ENCODE measurements at places on chromosomes 2 and 18. TPM values are rescaled to one million over a fixed set of nuclear protein-coding genes. Genes with fewer than 3 reads are reported as not detected.

- DNase-seq, result no peak
Measured at GRCh38 chr2:222864296-222864695, 3.5 kb downstream of the ACSL3 start.

DNA sequence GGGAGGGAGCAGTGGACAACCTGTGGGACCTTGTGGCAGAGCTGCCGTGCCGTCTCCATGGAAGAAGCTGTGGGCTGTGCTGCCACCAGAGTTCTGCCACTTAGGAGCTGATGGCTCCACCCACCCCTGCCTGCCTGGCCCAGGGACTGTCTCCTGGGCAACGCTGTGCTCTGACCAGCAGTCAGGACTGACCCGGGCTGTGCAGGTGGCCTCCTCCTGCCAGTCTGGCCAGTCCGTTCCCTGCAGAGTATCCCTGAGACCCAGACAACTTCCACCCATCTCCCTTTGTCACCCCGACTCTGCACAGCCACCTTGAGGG lies 12.8 kb downstream of the ASIC4 start:
- DNase-seq, result peak; percentile 60

DNA sequence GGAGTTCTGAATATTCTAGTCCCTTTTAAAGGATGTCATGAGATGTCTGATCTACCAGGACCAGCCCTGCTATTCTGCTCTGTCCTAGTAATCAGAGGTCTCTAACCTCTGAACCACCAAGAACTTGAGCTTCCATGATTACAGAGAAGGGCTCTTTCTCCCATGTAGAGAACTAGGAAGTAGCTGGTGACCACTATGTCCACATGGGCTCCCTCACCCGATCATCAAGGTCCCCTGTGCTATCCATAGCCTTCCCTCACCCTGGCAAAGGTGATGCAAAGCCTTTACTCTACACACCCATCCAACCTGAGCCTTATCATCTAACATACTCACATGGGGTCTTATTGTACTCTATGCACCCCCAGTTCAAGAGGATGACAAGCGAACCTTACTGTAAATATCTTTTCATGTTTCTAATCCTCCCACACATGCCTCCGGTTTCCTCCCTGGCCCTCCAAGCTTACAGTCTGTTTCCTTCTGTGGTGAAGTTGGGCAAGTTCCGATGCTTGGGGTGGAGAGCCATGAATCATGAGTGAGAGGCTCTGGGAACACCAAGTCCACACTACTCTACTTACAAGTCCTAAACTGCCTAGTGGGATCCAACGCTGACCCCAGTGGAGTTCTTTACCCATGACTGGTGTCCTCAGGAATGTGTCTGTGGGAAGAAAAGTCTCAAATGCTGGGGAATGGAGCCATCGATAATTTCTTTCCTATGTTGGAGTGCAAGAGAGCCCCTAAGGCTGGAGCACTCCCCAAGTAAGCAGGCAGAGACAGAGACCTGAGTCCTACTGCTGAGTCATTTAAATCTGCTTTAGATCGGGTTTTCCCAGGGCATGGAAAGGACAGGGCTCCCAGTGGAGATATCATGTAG lies 73.3 kb upstream of the KLF7 start:
- DNase-seq, result peak; percentile 67

DNA sequence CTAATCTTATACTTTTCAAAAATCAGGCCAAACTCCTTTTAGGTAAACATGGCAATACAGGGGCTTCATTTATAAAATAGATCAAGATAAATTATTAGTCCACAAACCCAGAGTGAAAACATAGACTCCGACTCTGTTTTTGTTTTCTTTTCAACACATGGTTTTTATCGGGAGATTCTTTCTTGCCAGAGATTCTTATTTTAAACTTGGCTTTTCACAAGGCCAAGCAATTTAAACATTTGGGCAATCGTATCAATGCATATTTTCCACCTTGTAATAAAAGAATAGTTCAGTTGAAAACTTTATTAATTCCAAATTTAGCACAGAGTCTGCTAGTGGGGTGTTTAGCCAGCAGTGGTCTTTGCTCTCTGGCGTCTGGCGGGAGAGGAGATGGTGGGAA lies 71.9 kb downstream of the SOX11 start:
- DNase-seq, result no peak

- DNase-seq, result no peak
Measured at GRCh38 chr2:46704593-46704992, 211.0 kb downstream of the MCFD2 start.

DNA sequence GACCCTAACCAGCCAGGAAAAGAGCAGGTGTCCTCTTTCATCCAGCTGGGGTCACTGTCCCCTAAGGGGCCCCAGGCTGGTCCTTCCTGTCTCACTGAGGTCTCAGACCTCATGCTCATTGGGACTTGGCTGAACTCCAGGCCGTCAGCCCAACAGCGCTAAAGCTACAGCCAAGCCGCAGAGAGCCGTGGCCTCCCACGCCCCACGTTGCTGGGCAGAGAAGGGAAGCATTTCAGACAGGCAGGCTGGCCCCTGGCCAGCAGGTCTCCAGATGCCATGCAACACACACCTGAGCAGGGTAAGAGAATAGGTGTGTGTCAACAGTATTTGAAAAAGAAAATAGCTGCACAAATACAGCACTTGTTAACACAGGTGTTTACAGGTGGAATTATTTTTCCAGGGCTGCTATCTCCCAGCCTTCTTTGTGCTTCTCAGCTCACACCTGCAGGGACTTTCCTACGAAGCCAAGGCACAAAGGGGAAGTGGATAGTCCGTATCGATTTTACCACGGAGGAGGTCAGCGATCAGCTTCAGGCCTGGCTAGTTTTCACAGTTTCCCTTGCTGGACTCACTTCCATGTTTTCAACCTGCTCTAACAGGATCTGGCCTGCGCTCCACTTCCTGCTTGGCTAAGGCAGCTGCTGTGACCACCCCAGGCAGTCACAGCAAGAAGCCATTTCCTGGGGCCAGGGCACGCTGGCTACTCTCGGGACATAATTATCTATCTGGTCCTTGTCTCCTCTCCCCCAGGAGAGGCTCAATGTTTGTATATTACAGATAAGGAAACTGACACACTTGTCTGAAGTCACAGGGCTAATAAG lies 156.1 kb upstream of the ID2 start:
- peak; percentile 90 for DNase-seq

GRCh38 chr2:105412584-105412983 lies 13.7 kb upstream of the FHL2 start:
- no peak for DNase-seq

DNA sequence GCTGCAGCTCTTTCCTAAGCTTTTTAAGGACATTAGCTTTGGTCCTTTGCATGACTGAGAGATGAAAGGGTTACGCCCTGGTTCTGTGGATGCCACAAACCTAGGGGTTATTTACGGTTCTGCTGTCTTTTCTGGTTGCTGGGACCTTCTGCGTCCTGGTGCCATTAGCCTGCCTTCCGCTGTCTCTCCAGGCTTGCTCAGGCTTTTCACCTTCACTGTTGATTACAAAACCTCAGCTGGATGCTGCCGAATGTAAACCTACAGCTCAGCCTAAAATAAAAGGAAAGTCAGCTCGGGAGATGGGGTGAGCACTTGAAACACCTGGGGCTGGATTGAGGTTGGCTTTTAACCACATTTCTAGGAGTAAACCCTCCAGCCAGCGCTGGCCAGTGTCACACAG lies 130.9 kb upstream of the ARHGAP28 start:
- no peak for DNase-seq

DNA sequence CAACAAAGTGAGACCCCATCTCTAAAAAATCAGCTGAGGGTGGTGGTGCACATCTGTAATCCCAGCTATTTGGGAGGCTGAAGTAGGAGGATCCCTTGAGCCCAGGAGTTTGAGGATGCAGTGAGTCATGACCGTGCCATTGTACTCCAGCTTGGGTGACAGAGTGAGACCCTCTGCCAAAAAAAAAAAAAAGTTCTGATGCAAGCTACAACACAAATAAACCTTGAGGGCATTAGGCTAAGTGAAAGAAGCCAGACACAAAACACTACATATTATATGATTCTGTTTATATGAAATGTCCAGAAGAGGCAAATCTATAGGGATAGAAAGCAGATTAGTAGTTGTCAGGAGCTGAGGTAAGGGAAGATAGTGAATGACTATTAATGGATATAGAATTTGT lies 13.0 kb downstream of the YWHAQ start:
- DNase-seq, result no peak

DNA sequence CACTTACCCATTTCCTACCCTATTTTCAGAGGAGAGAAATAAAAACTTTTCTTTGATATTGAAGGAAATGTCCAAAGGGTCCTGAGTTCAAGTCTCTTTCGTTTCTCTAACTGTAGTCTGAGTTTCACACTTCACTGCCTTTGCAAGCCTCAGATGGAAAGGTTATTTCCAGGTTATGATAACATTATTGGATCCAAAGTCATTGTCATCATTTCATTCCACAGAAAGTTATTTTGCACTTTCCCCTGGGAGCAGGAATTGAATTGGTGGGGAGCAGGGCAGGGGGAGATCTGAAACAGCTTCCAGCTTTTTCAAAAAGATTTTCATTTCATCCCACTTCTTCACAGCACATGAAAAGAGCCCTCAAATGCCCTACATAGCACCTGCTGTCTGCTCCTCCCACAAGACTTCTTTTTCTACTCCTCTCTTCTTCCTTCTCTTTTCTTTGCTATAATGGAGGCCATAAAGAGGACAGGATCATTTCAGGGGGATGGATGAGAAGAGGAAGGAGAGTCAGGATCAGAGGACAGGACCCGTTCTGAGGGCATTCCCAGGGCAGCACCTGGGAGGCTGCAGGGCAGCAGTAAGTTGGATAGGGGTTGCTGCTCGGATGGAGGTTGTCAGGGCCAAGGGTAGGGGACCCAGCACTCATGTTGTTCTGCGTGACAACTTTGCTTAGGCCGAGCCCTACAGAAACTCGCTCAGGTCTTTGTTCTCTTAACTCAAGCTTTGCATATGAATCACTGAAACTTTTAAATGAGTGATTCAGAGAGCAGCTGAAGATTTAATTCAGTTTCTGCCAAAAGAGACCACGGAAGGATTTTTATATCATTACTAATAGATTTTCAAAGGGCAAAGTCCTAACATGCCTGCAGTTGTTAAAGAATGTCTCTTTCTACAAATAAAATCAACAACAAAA lies 11.4 kb upstream of the GALNT5 start:
- no peak for DNase-seq

GRCh38 chr2:193502363-193503035 lies 1307.8 kb upstream of the TMEFF2 start:
- DNase-seq, result peak; percentile 48

- DNase-seq, result no peak
Measured at GRCh38 chr2:148179724-148180123, 158.8 kb downstream of the MBD5 start.

DNA sequence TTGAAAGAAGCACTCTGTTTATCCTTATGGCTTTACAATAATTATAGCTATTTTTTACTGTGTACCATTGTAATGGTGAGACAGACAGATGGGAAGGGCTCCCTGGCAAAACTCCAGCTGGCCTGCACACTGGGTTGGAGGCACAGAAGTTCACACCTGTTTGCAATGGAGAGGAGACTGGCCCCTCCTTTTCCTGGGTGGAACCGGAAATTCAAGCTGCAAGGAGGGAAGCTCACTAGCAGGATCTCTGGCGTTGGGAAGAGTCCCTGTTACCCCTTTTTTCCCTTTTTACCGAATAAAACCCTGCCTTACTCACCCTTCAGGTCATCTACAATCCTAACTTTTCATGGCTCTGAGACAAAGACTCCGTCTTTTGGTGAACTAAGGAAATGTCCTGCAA lies 100.3 kb upstream of the TFPI start:
- peak; percentile 35 for DNase-seq

DNA sequence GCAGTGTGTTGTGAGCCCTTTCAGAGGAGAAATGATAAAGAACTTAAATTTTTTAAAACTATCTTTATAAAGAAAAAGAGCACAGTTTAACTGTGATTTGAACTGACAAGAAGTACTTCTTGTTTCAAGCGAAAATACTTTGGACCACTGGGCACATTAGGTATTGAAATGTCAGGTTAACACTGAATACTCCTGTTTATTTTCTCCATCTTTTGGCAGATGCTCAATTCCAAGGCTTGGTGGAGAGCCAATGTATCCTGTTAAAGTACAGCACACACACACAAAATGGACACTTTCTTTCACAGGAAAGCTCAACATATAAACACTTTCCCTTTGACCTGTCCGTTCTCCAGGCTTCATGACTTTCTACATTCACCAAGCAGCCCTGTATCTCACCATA lies 32.6 kb upstream of the SP3 start:
- no peak for DNase-seq

GRCh38 chr2:210054696-210055095 lies 52.3 kb downstream of the RPE start:
- no peak for DNase-seq

DNA sequence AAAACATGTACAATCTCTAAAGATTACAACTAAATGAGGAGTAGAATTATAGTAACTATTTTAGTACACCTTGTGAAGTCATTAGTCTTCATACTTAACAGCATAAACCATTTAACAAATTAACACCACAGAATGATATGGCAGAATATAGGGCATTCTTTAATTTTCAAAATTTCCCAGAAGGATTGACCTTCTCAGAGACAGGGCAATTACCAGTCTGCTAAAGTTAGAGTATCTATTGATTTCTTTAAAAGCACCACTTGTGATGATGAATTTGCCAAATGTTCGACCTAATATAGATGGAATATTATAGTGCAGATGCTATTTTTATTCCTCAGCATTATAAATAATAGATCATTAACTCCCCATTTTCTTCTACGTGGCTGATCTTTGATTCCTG lies 192.6 kb downstream of the DPP4 start:
- no peak for DNase-seq

DNA sequence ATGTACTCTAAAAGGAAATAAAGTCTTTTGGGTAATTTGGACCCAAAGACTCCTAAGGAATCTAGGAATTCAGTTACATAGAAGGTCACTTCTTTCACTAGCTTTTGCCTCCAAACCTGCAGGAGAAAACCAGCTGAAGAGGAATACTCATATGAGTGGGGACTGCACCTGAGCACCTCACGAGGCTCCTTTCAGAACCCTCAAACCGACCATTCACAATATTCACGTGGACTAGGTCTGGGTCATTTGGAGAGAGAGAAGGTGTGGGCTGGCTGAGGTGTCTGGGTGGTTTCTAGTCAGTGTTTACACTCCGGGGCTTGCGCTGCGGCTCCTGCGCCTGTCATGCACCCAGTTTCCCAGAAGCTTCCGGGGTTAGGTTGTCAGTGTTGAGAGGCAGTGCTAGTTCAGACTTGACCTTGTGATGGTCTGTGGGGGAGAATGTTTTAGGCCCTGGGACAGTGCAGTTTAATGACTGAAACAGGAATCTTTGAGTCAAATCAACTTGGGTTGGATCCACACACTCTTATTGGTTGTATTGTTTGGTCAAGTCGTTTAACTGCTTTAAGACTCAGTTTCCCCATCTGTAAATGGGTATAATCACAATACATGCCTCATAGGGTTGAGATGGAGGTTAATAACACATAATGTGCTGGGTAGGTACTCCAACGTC lies 78.4 kb downstream of the LIMS1 start:
- no peak for DNase-seq

Gene TTLL4
- 96.9 TPM for total RNA-seq

Gene SLC23A3
- total RNA-seq, result 0.56 TPM

Gene MGAT4A
- total RNA-seq, result 13.9 TPM

Gene DTNB
- total RNA-seq, result 45.1 TPM

Gene CENPA
- 2.8 TPM for total RNA-seq

Gene CAPN13
- 2.2 TPM for total RNA-seq

Gene PROKR1
- total RNA-seq, result 0.24 TPM

Gene MAP3K19
- total RNA-seq, result 9.8 TPM

All from testis (tissue), 5 donors.